ENCODE measurements at places on chromosomes 13 and 19.

DNA sequence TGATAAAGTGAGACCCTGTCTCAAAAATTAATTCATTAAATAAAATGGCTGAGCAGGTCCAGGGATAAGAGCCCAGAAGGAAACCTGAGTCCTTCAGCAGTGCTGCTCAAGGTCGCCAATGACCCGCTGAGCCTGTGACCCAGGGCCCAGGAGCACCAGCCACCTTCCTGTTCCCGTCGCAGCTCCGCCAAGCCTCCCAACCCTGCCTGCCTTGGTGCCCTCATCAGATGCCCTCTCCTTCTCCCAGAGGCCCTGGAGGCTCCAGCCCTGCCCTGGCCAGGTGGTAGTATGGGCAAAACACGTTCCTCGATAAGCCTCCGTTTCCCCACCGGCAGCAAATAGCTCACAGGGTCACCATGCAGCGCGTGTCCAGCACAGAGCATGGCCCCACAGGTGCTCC, 2.6 kb downstream of the REXO1 start:
- H3K4me3 ChIP-seq: no peak overlapping the region
- no peak overlapping the region for H3K27ac ChIP-seq
- peaks cover 7% of the 10 kb centered on the region for H3K4me1 ChIP-seq
- no peak for DNase-seq
- H3K27me3 ChIP-seq: no peaks in the 10 kb centered on the region

DNA sequence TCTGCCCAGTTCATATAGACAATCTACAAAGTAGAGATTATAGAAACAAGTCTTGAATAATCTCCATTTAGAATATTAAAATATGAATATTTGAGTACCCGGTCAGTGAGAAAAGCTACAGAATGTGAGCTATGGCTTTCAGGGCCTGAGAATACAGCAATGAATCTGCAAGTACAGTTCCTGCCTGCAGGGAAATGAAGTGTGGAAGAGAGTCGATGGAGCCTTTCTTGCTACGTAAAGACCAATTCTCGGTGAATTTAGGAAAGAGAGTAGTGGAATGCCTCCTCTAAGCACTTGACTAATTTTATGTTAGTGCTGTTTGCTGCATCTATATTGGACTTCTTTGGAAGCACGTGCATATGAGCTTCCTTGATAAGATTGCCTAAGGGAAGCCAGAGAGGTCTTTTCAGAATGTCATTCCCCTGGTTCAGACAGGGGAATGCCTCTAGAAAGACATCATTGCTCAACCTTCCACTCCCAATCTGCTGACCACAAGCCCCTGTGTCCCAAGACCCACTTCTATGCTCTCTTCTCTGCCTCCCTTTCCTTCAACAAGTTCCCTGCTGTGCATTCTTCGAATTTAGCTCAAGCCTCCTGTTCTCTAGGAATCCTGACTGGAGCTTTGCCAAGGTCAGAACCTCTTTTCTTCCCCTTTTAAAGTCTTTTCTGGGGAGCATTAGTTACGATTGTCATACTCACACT, 41.9 kb downstream of the GPC6 start:
- no peak overlapping the region for H3K4me3 ChIP-seq
- no peak overlapping the region for H3K27ac ChIP-seq
- no peak for DNase-seq
- H3K27me3 ChIP-seq: no peaks in the 10 kb centered on the region
- H3K4me1 ChIP-seq: peaks cover 2% of the 10 kb centered on the region

DNA sequence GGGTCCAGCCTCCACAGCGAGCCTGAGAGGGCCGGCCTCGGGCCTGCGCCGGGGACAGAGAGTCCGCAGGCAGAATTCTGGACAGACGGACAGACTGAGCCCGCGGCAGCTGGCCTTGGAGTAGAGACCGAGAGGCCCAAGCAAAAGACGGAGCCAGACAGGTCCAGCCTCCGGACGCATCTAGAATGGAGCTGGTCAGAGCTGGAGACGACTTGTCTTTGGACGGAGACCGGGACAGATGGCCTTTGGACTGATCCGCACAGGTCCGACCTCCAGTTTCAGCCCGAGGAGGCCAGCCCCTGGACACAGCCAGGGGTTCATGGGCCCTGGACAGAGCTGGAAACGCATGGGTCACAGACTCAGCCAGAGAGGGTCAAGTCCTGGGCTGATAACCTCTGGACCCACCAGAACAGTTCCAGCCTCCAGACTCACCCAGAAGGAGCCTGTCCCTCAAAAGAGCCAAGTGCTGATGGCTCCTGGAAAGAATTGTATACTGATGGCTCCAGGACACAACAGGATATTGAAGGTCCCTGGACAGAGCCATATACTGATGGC, 490 bp downstream of the ITPKC start:
- peaks cover 4% of the 10 kb centered on the region for H3K4me1 ChIP-seq
- H3K4me3 ChIP-seq: peak overlapping the region; percentile 76
- no peak for DNase-seq

GRCh38 chr13:75760131-75761021, 124.2 kb downstream of the LMO7 start:
- DNase-seq: no peak
- no peak overlapping the region for H3K27ac ChIP-seq
- H3K4me1 ChIP-seq: no peaks in the 10 kb centered on the region
- H3K27me3 ChIP-seq: no peaks in the 10 kb centered on the region

DNA sequence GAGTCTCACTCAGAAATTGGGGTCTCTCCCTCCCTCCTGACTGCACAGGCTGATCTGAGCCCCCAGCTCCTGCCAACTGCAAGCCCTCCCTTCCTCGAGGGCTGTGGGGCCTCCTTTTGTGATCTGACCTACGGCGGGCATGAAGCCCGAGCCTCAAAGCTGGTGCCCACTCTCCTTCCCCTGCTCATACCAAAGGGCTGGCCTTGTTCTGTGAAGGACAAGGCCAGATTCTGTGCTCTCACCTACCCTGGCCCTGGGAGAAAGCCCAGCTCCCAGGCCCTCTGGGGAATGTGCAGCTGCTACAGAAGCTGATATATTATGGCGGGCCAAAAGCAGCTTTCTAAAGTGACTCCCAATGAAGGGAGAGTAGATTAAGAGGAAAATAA, 9.0 kb upstream of the ECH1 start:
- no peaks in the 10 kb centered on the region for H3K27me3 ChIP-seq
- peaks cover 85% of the 10 kb centered on the region for H3K36me3 ChIP-seq
- H3K4me3 ChIP-seq: no peak overlapping the region
- H3K4me1 ChIP-seq: no peaks in the 10 kb centered on the region
- no peak for DNase-seq

DNA sequence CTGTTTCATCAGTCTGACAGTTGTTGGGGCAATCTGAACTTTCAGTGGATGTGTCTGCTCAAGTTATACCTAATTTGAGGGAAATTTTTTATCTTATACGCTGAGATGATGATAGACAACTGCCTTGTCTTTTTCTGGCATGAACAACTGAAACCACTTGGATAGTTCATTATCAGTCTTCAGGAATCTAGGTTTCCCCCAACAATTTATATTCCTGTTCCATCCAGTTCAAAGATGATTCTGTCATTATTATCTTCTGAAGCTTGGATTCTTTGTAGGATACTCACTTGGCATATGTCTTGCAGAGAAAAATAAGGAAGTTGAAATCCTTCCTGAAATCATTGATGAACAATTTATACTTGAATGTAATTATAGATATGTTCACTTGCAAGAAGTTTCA, 193.7 kb downstream of the LMO7 start:
- H3K36me3 ChIP-seq: no peaks in the 10 kb centered on the region
- no peak overlapping the region for H3K27ac ChIP-seq
- no peaks in the 10 kb centered on the region for H3K27me3 ChIP-seq
- no peak for DNase-seq
- H3K4me3 ChIP-seq: no peak overlapping the region
- no peaks in the 10 kb centered on the region for H3K4me1 ChIP-seq

DNA sequence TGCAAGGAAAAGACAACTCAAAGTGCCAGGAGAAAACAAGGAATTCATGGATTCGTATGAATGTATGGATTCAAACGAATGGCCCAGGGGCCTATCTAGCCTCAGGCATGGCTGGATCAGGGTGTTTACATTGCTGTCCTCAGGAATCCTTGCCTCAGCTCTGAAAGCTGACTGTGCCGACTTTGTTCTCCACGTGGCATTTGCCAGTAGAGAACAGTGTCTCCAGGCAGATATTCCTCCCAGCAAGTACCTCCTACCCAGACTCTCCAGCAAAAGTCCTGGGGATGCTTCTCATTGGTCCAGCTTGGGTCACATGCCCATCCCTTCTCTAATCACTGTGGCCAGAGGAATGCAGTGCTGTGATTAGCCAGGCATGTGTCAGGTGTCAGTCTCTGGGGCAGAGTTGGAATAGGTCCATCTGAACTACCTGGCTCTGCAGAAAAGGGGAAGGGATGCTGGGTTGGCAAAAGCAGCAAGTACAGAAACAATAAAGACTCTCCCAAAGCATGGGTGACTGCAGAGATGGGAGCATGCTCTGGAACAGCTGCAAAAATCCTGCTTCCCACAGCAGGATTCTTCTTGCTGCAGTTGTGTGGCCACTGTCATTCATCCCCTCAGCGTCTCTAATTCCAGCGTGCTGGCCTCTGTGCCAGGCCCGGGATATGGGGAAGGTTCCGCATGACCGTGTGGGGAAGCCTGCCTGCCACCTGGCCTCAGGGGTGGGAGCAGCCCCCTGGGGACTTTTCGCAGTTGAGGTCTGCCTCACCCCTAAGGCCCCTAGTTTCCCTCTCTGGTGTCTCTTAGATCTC, 30.0 kb downstream of the CCNE1 start:
- no peak for DNase-seq
- H3K36me3 ChIP-seq: no peaks in the 10 kb centered on the region
- H3K27ac ChIP-seq: no peak overlapping the region
- no peak overlapping the region for H3K4me3 ChIP-seq
- peaks cover 3% of the 10 kb centered on the region for H3K4me1 ChIP-seq

DNA sequence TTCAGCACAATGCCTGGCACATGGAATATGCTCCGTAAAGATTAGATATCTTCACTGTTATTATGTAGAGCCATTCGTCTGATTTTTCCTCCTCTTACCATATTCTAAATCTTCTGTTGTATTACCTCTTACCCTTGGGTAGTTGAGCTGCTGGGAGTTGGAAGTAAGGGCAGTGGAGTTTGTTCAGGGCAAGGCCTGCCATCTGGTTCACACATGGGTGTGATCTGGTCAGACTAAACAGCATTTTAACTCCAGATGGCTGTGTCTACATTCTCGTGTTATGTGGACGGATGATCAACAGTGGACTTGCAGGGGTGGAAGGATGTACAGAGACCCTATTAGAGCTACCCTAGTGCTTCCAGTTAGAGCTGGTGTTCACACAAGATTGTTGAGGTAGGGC, 164.9 kb downstream of the ZIC5 start:
- no peaks in the 10 kb centered on the region for H3K36me3 ChIP-seq
- H3K27ac ChIP-seq: no peak overlapping the region
- peaks cover 2% of the 10 kb centered on the region for H3K4me1 ChIP-seq
- no peak overlapping the region for H3K4me3 ChIP-seq
- H3K27me3 ChIP-seq: no peaks in the 10 kb centered on the region
- DNase-seq: no peak

DNA sequence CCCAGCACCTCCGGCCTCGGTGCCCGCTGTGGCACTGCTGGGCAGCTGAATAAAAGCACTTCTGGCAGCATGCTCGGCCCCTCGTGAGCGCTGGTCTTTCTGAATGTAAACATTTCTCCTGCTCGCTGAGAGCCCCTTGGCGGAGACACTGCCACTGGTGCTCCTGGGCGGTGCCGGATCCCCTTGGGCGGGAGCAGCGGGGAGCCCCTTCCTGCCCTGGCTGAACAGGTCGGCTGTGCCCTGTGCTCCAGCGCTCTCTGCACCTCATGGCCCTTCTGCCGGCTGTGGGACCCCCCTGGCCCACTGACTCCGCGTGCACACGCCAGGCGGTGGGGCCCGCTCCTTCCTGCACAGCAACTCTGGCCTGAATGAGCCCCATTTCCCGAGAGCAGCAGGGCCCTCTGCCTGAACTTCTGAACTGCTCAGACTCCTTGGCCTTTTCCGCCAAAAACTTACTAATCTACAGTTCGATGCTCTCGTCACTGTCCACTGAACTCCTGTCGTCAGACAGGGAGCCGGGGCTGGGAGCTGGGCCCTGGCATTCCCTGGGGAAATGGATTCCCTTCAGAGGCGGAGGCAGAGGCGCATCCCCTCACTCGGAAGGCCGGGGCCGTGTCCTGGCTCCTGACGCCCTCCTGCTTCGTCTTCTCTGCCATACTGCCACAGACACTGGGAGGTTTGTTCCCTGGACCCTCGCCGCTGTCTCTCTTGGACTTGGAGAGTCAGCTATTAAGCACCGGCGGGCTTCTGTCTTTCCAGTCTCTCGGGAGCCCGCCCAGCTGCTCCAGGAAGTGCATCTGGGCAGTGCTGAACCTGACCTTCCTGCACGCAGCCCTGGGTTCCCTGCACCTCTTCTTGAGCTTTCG, 14.2 kb downstream of the RB1 start:
- H3K27ac ChIP-seq: no peak overlapping the region
- H3K36me3 ChIP-seq: peaks cover 2% of the 10 kb centered on the region
- no peaks in the 10 kb centered on the region for H3K27me3 ChIP-seq
- no peak for DNase-seq

DNA sequence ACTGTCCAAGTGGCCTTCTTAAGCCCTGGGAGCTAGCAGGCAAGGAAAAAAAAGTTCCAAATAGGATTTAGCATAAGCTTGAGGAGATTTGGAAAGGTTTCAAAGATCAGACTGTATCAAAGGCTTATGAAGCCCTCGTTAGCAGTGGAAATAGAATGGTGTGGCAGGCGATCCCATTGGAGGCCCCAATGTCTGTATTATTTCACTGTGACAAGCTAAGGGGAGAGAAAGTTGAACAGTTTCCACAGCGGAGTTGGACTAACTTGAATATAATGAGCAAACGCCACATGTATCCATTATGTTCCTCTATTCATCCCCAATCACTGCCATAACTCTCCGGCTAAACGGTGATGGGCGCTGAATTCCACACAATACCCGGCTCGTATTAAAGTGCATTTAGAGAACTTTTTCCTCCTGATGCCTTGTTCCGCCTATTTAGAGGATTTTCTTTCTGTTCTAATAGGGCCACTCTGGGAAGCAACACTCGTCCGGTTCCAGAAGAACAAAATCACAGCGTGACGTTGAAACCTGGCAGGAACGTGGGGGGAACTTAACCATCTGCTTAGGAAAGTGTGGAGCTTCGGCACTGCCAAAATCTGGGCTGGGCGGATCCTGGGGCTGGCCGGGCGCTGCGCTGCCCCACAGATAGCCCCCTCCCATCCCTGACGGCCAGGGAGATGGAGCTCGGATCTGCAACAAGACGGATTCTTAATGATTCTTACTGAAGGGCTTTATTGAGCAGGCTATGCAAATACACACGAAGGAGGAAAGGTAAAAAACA, 1.0 kb upstream of the PCDH8 start:
- H3K36me3 ChIP-seq: no peaks in the 10 kb centered on the region
- H3K4me1 ChIP-seq: peaks cover 11% of the 10 kb centered on the region
- H3K4me3 ChIP-seq: peak overlapping the region; percentile 1
- H3K27ac ChIP-seq: no peak overlapping the region
- H3K27me3 ChIP-seq: peaks cover 41% of the 10 kb centered on the region

GRCh38 chr19:14061751-14062557, at the start of gene PALM3:
Gene PALM3 (minus strand): TSS chr19:14062076. CDS start chr19:14061980, 96 bp downstream.
- DNase-seq: no peak
- H3K27me3 ChIP-seq: peaks cover 6% of the 10 kb centered on the region
- no peaks in the 10 kb centered on the region for H3K36me3 ChIP-seq
- peaks cover 2% of the 10 kb centered on the region for H3K4me1 ChIP-seq
- no peak within 1 kb of the TSS for H3K27ac ChIP-seq

GRCh38 chr13:51357928-51358595, 18.6 kb downstream of the SERPINE3 start:
- no peak overlapping the region for H3K4me3 ChIP-seq
- H3K4me1 ChIP-seq: no peaks in the 10 kb centered on the region
- no peak for DNase-seq
- no peaks in the 10 kb centered on the region for H3K27me3 ChIP-seq

Data from iPS DF 6.9 (cell line).